Activated CD8-positive, alpha-beta T cell treated with anti-CD3 and anti-CD28 coated beads for 36 hours (primary cell): ENCODE measurements at places on chromosomes 2 and 18. TPM values are rescaled to one million over a fixed set of nuclear protein-coding genes. Genes with fewer than 3 reads are reported as not detected.

Gene LDLRAD4
- total RNA-seq: 37.3 TPM

Gene FBXO36
- 1.6 TPM for total RNA-seq

GRCh38 chr2:46216213-46216612, 81.0 kb upstream of the EPAS1 start:
- peaks cover under 1% of the 10 kb centered on the region for H3K27me3 ChIP-seq
- DNase-seq: no peak
- H3K4me3 ChIP-seq: no peak overlapping the region
- no peaks in the 10 kb centered on the region for H3K4me1 ChIP-seq

- H3K27ac ChIP-seq: no peak overlapping the region
- H3K27me3 ChIP-seq: no peaks in the 10 kb centered on the region
- DNase-seq: peak; percentile 77
- H3K4me1 ChIP-seq: peaks cover 18% of the 10 kb centered on the region
- H3K36me3 ChIP-seq: no peaks in the 10 kb centered on the region
Observed at GRCh38 chr2:239751679-239752355, 273.3 kb downstream of the NDUFA10 start.
